Ascending aorta (tissue), 2 donors: ENCODE measurements at places on chromosomes 5 and 9.
A peak's percentile ranks its signal among the peaks of the same experiment; 100 is the strongest.

DNA sequence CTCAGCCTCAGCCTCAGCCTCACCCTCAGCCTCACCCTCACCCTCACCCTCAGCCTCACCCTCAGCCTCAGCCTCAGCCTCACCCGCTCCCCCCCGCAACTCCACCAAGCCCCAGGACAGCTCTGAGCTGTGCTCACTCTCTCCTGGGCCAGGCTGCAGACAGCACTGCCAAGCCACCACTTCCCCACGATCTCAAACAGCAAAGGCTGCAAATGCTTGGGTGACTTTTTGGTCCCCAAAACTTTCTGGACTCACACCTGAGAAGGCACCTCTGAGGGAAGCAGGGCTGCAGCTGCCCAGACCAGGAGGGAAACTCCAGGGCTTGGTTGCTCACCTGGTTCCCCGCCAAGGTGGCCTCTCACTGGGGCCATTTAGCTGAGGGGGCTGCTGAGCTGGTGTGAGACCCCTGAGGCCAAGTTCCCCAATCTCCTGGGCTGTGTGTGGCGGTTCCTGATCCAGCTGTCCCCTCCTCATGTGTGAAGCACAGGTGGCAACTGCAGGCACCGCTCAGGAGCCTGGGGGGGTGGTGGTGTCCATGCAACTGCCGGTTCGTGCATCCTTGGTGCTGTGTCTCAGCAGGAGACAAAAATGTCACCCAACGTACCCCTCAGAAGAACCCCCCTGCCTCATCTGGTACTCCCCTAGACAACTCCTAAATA, 17.8 kb downstream of the MRPL36 start:
- H3K27ac ChIP-seq, result no peak overlapping the region
- no peak for DNase-seq
- H3K27me3 ChIP-seq, result no peaks in the 10 kb centered on the region
- H3K36me3 ChIP-seq, result no peaks in the 10 kb centered on the region
- no peak overlapping the region for H3K4me3 ChIP-seq
- H3K4me1 ChIP-seq, result no peaks in the 10 kb centered on the region

DNA sequence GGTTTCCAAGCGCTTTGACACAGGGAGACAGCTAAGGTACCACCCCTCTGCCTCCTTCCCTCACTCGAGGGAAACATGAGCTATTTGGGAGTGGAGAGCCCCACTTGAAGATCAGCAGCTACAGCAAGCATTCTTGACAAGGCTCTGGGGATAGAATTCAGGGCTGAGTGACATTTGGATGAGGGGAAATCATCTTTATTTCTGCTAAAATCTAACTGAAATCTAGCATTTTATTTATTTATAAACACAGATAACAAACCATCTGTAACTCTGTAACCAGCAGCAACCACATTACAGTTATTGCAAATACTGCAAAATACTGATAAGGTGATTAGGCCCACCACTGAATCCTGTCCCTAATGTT, 22.4 kb downstream of the RNF130 start:
- no peaks in the 10 kb centered on the region for H3K27me3 ChIP-seq
- H3K36me3 ChIP-seq, result no peaks in the 10 kb centered on the region
- H3K4me1 ChIP-seq, result peaks cover 4% of the 10 kb centered on the region
- DNase-seq, result no peak
- H3K27ac ChIP-seq, result no peak overlapping the region

DNA sequence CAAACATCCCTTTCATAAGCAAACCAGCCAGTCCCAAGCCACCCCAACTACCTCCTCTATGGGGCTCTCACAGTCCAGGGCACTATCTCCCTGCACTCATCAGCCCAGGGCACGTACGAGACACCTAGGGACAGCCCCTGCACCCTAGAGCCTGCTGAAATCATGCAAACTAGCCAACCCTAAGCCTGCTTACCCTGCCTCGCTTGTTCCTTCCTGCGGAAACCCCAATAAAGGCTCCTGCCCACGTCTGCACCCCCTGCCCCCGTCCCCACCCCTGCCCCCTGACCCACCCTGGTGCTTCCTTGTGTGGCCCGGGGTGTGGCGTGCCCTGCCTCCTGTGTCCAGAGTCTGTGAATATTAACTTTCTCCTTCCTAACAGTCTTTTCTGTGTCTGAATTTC, 135.9 kb downstream of the GADD45G start:
- no peak for DNase-seq
- H3K4me1 ChIP-seq, result no peaks in the 10 kb centered on the region
- H3K27ac ChIP-seq, result no peak overlapping the region
- H3K27me3 ChIP-seq, result no peaks in the 10 kb centered on the region

- no peaks in the 10 kb centered on the region for H3K4me1 ChIP-seq
- H3K27me3 ChIP-seq, result no peaks in the 10 kb centered on the region
- H3K36me3 ChIP-seq, result no peaks in the 10 kb centered on the region
- no peak for DNase-seq
Measured at GRCh38 chr5:2505217-2505616, 246.3 kb downstream of the IRX2 start.

DNA sequence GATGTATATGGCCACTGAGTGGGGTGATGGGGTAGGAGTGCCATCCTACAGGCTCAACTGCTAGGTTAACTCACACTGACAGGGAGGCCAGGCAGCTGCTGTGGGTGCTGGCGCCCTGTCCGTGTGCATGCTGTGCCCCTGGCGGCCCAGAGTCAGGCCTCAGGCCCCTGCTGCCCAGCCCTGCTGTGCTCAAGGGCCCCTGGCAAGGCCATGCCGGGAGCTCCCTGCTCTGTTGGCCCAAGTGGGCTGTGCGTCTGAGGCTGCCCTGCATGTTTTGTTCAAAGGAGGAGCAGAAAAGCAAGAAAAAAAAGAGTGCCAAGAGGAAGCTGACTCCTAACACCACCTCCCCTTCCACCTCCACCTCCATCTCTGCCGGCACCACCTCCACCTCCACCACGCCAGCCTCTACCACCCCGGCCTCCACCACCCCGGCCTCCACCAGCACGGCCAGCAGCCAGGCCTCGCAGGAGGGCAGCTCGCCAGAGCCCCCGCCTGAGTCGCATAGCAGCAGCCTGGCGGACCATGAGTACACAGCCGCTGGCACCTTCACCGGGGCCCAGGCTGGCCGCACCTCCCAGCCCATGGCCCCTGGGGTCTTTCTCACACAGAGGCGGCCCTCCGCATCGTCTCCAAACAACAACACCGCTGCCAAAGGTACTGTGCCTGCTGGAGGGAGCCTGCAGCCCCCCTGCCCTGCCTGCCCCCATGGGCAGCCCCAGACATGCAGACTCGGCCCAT, 100.1 kb downstream of the PHF2 start:
- no peak overlapping the region for H3K4me3 ChIP-seq
- peaks cover 51% of the 10 kb centered on the region for H3K36me3 ChIP-seq
- no peak for DNase-seq

- H3K27me3 ChIP-seq, result peaks cover 12% of the 10 kb centered on the region
- no peak for DNase-seq
- no peaks in the 10 kb centered on the region for H3K36me3 ChIP-seq
- peak overlapping the region; percentile 52 for H3K4me3 ChIP-seq
- H3K4me1 ChIP-seq, result no peaks in the 10 kb centered on the region
Measured at GRCh38 chr5:37836592-37837413, 3.0 kb downstream of the GDNF start.

DNA sequence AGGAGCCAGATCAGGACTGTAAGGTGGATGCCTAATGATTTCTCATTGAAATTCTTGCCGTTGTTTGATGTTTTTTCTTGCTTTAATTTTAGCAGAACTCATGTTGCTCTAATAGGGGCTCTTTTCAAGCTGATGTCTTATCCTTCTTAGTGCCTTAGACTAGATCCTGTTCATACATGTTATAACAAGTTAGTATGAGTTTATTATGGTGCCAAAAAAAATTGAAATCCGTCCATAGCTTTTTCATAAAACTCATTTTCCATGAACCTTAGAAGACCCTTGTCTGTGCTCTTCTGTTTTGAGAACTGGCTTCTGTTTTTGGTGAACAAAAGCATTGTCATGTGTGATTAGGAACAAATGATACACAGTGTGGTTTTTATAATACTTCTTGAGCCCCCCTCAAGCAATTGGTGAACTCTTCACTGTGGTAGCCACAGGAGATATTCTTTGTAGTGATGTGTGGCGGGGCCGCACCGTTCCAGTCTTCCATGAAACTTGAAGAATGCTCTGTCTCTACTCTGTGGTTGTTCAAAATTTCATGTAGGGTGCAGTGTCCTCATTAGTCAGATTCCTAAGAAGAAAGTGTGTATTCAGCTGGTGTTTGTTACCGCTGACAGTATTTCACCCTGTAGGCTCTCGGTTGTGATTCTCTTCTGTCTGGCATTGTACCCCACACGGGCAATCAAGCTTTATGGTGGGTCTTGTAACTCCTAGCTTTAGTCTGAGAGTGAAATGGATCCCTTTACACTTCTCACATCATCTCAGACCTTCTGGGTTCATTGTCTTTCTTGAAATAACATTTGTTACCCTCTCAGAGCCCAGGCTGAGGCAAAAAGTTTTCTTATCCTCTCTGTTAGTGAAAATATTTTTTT, 10.7 kb downstream of the OTULIN start:
- DNase-seq, result no peak
- no peaks in the 10 kb centered on the region for H3K27me3 ChIP-seq
- peaks cover 8% of the 10 kb centered on the region for H3K4me1 ChIP-seq
- H3K4me3 ChIP-seq, result peak overlapping the region; percentile 32
- H3K27ac ChIP-seq, result peak overlapping the region; percentile 83

DNA sequence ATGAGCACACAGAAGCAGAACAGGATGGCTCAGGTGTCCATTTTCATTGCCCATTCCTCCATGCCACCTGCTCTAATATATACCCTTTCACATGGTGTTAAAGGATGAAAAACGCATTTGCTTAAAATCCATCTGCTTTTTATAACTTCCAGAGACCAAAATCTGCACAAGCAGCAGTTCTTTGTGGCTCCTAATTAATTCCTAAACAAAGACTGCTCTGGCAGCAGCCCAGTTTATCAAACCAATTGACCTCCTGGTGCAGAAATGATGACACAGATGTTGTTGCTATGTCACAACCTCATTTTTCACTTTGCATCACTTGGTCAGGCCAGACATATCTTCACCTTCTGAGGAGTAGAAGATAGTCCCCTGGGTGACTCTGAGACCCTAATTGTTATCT, 141.2 kb downstream of the ASTN2 start:
- no peaks in the 10 kb centered on the region for H3K36me3 ChIP-seq
- no peaks in the 10 kb centered on the region for H3K4me1 ChIP-seq
- H3K27me3 ChIP-seq, result no peaks in the 10 kb centered on the region

GRCh38 chr9:96651626-96652025, 3.5 kb downstream of the PRXL2C start:
- H3K27ac ChIP-seq, result no peak overlapping the region
- DNase-seq, result no peak
- peaks cover 4% of the 10 kb centered on the region for H3K4me1 ChIP-seq
- no peaks in the 10 kb centered on the region for H3K27me3 ChIP-seq

DNA sequence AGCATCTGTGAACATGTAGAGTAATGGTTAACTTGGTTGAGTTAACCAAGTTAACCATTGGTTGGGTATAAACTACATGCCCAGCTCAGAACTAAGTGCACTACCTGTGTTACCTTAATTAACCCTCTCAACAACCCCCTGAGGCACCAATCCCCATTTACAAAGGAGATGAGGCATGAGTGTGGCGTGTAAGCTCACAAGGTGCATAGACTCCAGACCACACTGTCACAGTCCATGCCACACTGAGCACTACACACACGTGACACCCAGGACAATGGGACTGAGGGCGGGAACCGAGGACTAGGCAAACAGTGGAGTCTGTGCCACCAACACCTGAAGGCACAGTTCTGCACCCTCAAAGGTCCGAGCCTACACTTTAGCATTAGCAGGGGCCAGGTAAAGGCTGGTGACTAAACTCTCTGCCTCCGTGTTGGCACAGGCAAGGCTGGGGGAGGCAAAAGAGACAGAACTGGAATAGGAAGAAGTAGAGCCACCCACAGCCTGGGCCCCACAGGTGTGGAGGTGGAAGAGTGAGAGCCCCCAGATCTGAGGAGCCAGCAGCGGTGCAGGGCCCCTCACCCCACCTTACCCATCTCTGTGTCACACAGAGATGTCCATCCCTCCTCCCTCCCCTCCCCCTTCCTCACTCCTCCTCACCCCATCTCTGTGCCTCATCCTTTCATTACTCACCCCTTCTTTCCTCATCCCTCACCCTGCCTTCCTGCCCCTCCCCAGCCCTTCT, 2.2 kb upstream of the DNAJB5 start:
- H3K27me3 ChIP-seq, result no peaks in the 10 kb centered on the region
- H3K27ac ChIP-seq, result no peak overlapping the region
- DNase-seq, result no peak
- no peak overlapping the region for H3K4me3 ChIP-seq
- no peaks in the 10 kb centered on the region for H3K36me3 ChIP-seq

DNA sequence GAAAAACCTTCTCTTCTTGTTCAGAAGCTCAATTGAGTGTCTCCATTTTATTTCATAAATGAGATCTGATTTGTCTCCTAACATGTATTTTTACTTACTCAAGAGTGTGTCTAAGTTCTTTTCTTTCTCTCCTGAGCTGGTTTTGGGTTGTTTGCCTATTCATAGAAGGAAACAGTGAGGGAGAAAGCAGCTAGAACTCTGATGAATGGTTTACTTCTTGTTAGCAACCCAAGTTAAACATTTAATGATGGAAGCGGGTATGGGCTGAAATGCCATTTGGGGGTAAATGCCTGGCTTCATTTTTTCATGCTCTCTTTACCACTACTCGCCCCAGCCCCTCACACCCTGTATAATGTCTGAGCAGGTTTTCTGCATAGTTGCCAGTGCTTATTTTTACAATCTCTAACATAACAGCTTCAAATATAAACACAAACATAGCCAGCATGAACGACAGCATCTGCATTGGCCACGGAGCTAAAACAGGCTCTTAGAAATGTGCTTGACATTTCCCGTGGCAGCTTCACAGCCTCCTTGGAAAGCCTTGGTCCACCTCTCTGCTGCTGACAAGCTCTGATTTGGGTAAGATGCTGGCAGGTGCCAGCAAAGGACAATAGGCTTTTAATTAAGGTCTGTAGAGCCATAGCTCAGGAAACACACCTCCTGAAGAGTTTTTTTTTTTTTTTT, 321.1 kb downstream of the ARHGEF28 start:
- no peak for DNase-seq
- no peaks in the 10 kb centered on the region for H3K4me1 ChIP-seq
- no peaks in the 10 kb centered on the region for H3K27me3 ChIP-seq
- H3K36me3 ChIP-seq, result no peaks in the 10 kb centered on the region
- peak overlapping the region; percentile 43 for H3K4me3 ChIP-seq
- peak overlapping the region; percentile 41 for H3K27ac ChIP-seq

GRCh38 chr5:1654786-1655495, 131.2 kb upstream of the LPCAT1 start:
- H3K4me3 ChIP-seq, result no peak overlapping the region
- H3K36me3 ChIP-seq, result no peaks in the 10 kb centered on the region
- peaks cover 4% of the 10 kb centered on the region for H3K27me3 ChIP-seq

GRCh38 chr5:138954257-138955012, 79.3 kb upstream of the LRRTM2 start:
- peak; percentile 62 for DNase-seq
- H3K4me1 ChIP-seq, result peaks cover 47% of the 10 kb centered on the region
- peak overlapping the region; percentile 79 for H3K27ac ChIP-seq
- H3K27me3 ChIP-seq, result no peaks in the 10 kb centered on the region
- no peaks in the 10 kb centered on the region for H3K36me3 ChIP-seq

GRCh38 chr9:91837981-91838731, 111.9 kb downstream of the ROR2 start:
- DNase-seq, result peak; percentile 62
- H3K4me1 ChIP-seq, result no peaks in the 10 kb centered on the region
- H3K4me3 ChIP-seq, result peak overlapping the region; percentile 38
- H3K36me3 ChIP-seq, result no peaks in the 10 kb centered on the region
- no peak overlapping the region for H3K27ac ChIP-seq
